ENCODE measurements at places on chromosomes 5 and 9.

DNA sequence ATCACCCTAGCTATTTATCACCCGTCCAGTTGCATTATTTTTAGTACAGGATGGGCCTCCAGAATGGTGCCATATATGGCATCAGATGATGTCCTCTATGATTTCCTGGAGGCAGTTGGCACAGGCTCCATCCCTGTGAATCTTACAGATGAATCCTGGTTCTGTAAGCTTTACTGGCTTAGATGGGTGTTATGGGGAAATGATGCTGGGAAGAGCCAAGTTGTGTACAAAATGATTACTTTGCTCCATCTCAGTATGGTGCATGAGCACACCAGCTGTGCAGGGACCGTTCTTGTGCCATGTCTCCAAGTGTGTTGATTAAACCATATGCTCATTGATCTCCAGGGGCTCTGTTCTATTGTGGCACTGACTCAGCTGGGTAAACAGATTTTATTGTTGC lies 755.7 kb downstream of the TLR4 start:
- DNase-seq = no peak

DNA sequence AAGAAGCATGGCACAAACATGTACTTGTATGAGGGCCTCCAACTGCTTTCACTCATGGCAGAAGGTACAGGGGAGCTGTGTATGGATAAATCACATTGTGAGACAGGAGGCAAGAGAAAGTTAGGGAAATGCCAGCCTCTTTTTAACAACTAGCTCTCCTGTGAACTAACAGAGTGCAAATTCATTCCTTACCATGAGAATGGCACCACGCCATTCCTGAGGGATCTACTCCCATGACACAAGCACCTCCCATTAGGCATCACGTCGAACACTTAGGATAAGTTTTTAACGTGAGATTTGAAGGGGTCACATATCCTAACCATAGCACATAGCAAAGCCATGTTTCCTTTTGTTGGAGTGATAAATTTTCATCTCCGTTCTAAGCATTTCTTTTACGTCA lies 747.2 kb upstream of the CHD1 start:
- no peak for DNase-seq

DNA sequence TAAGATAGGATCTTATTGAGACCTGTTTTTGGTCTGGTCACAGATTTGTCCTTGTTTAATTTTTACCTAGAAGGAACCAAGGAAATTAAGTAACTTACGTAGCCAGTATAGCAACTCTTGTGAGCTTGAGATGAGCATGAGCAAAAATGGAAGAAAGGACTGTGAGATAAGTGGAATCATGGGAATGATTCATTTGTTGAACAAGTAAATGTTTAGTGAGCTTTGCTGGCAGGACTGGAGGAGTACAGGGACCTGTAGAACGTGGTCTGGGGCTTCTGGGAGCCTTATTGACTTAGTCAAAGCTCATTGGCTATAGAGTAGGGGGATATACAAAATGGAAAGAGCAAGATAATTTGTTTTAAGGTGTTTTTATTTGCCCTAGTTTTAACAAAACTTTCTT lies 3.0 kb downstream of the RAD23B start:
- no peak for DNase-seq

GRCh38 chr5:126277762-126278161 lies 145.4 kb upstream of the GRAMD2B start:
- DNase-seq = no peak

- no peak for DNase-seq
Measured at GRCh38 chr5:2006971-2007291, 124.2 kb upstream of the IRX4 start.

DNA sequence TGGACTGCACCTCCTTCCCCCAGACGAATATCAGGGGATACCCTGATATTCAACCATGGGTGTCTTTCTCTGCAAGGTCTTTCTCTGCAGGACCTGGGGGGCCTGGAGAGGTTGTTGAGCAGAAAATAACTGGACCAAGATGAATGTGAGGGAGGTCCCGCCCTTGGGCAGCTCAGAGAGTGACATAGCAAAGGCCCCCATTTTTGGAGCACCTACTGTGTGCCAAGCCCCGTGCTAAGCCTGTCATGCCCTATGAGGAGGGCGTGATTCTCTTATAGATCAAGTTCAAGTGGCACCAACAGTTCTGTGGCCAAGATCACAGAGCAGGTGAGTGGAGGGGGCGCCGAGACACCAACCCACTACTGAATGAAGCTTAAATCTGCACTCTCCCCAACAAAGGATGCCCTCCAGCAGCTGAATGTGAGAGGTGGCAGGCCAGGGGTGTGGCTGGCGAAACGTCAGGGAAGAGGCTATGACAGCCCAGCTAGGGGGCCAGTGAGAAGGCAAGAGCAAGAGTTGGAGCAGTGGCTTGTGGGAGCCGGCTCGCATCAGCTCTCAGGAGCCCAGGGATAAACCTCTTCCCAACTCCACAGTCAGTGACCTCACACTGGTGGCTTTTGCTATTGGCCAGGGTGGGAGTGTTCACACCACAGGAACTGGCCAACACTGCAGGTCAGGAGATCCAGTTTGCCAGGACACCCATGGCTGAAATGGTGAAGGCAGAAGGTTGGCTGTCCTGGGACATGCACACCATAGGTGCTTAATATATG lies 5.3 kb downstream of the SARDH start:
- no peak for DNase-seq

DNA sequence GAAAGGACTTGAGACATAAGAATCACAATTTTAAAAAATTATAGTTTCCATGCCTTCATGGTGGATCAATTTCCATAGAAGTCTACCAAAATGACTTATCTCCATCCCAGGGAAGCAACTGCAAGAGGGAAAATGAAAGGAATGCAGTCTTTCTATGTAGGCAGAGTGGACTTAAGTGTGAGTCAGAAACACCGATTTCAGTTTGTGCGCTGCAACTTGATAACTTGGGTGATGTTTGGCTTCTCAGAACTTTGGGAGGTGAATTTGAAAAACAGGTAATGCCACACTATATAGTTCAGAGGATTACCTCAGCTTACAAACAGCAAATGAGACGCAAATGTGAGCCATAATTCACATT lies 708 bp upstream of the CSNK1G3 start:
- DNase-seq = no peak

DNA sequence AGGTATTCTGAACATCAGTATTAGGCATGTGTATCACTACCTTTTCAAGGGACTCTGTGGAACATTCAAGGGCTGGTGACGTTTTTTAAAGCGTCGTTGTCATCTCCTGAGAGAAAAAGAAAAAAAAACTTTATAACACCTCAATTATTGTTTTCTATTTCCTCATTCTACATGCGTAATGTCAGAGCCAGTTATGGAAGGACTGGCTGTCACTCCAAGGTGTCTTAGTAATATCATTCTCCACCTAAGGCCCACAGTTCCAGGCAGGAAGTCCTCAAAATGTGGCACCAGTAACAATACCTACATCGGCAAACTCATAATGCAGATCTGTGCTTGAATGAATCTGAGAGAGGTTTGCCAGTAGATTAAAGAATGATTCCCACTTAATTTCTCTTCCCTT lies 210.2 kb downstream of the SAXO1 start:
- DNase-seq = no peak

- DNase-seq = no peak
Measured at GRCh38 chr5:136028090-136028489, 698 bp upstream of the TGFBI start.

- DNase-seq = peak; percentile 56
Measured at GRCh38 chr5:55868846-55869245, 17.7 kb downstream of the IL31RA start.

DNA sequence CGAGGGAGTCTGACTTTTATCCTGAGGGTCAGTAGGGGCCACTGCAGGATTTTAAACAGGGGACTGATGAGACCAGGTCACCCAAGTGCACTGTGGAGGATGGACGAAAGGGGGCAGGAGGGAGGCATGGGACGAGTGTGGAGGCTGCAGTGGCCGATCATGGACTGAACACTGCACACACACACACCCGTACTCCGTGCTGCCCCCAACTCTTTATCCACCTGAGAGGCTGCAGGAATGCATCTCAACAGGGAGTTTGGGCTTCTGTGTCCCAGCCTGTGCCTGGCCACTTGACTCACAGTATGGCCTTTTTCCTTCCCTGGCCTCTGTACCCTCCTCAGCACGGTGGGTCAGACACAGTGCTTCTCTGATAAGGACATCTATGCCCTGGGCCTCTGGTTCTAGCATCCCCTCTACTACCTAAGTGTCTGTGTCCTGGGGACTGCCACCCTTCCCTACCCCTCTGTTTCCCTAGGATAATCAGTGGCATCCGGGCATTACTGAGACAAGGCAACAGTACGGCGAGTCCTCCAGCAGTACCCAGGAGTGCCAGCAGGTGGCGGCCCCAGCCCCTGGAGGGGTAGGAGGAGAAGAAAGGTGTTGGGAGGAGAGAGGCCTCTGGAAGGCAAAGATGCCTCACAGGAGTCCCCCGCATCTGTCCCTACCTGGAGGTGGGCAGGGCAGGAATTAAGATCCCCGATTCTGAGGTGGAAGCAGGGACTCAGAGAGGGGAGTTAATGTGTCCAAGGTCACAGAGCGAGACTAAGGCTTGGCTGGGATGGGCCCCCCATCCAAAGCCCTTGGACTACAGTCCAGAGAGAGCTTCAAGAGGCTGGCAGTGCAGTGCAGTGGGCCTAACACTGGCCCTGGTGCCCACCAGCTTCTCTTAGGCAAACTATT lies 5.1 kb upstream of the CDX1 start:
- no peak for DNase-seq

DNA sequence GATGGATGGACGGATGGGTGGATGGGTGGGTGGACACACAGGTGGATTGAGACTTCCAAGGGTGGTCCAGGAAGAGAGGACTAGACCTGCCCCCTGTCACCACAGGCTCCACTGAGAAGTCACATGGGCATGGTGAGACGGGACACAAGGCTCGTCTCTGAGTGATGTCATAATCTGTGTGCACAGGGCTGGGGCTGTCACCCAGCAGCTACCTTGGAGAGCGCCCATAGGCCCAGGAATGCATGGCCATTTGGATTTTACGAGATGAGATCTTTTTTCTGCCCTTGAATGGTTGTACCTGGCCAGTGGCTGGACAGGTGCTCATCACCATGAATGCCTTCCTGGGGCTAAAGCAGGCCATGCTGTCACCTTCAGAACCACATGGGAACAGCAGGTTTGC lies 3.1 kb downstream of the OLFM1 start:
- no peak for DNase-seq

DNA sequence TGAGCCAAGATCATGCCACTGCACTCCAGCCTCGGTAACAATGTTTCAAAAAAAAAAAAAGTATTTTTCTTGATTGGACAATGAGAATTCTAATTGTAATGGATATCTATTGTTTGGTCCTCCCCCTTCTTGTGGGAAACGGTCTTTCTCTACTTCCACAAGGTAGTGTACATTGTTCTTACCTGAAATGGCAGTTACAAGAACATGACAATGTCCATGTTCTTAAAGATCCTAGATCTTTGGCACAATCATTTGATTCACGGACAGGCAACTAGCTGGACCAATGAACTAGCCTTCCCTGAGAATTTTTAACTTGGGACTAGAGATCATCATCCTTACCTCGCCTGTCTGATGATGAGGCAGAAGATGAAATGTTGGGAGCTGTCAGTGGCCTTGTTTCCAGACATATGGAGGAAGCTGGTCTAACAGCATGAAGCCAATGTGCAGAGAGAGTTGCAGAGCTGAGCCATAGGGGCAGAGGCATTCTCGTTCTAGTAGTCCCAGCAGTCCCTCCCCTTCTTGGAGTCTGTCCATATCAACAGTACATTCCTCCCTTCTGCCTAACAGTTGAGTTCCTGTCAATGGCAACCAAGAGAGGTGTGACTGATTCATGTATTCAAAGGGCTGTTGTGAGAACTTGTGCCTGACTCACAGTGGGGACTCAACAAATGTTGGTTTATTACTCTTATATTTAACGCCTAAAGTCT lies 2.1 kb upstream of the MARCHF6 start:
- no peak for DNase-seq

- no peak for DNase-seq
Measured at GRCh38 chr9:127130661-127131538, 8.5 kb upstream of the ANGPTL2 start.

- peak; percentile 10 for DNase-seq
Measured at GRCh38 chr9:79129865-79130480, 441.8 kb upstream of the TLE4 start.

DNA sequence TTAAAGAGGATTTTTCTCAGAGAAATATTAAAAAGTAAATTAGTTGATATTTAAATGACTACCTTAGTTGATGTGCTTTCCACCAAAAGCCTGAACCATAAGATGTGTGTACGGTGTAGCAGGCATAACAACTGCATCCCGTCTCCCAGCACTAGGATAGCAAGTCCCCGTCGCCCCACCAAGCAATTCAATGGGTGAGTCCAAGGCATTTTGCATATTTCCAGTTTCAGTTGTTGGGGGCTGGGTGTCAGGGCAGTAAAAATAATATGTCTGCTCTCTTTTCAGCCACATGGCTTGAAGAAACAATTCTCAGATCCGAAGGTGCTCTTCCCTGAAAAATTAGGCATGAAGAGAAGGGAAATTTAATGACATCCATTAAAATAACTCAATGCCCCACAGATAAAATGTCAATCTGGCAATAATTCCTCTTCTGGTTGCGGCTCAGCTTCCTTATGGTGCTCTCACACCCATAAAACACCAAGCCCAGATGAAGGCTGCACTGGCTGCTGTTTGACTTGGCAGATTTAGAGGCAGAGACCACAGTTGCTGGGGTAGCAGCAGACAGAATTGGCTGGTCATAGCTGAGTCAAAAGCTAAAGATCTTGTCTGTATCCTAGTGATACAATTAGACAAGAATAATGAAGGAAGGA lies 124.4 kb upstream of the ADCY2 start:
- DNase-seq = no peak

GRCh38 chr5:177035976-177036375 lies 13.5 kb downstream of the ZNF346 start:
- peak; percentile 50 for DNase-seq

- no peak for DNase-seq
Measured at GRCh38 chr5:417301-418161, 25.4 kb upstream of the EXOC3 start.

DNA sequence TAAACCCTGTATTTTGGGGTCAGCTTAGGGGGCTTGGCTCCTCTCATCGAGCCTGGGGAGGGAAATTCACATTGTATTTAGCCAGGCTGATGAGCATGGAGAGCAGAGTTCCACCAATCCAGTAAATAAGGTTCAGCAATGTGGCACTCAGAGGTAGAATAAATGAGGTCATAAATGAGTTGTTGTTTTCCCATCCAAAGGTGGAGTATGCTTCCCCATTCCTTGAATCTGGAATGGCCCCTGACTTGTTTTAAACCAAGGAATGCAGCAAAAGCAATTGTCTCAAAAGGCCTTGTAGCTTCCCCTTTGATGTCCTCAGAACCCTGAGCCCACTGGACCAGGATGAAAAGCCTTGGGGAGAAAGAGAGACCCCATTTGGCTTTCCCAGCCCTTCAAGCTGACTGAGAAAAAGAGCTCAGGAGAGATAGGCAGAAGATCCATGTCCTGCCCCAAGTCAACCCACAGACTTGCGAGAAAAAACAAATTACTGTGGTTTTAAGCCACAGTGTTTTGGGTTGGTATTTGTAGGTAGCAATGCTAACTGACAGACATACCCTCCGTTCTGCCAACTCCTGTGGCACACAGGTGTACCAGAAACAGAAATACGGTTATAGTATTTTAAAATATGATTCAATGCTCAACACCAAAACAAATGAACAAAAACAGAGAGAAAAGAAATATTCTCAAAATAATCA lies 566.0 kb upstream of the DMAC1 start:
- no peak for DNase-seq

GRCh38 chr9:93230601-93231000 lies 46.7 kb downstream of the WNK2 start:
- no peak for DNase-seq

GRCh38 chr5:76450054-76450453 lies 47.0 kb downstream of the IQGAP2 start:
- DNase-seq = no peak

- no peak for DNase-seq
Measured at GRCh38 chr5:111643499-111643898, 113.5 kb downstream of the NREP start.

Measured in brain pericyte (primary cell).